ENCODE measurements at places on chromosomes 4 and X.

GRCh38 chr4:138267835-138268234, 25.7 kb upstream of the SLC7A11 start:
- DNase-seq: no peak

- peak; percentile 31 for DNase-seq
Measured at GRCh38 chrX:38726612-38727011, 74.6 kb upstream of the MID1IP1 start.

DNA sequence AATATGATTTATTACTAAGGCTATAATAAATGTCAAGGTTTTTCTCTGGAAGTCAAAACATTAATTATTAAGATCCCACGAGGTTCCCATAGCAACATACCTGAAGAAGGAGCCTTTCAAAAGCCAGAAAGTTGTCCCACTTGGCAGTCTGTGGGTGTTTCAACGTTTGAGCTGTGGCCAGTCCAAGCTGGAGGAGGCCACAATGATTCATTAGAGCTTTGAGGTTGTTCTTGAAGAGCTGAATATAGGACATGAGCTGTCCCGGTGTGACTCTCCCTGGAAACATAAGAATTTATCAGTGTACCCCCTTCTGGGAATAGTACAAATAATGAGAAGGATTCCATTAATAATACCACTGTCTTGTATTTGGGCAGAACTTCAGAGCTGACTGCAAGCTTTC, 92.1 kb downstream of the SCFD2 start:
- DNase-seq: peak; percentile 38

GRCh38 chr4:159860945-159861344, 758.1 kb downstream of the RAPGEF2 start:
- no peak for DNase-seq

GRCh38 chrX:130834149-130834548, 68.9 kb downstream of the ENOX2 start:
- DNase-seq: no peak

GRCh38 chrX:71935476-71935875, 24.8 kb downstream of the NHSL2 start:
- no peak for DNase-seq

- DNase-seq: no peak
Measured at GRCh38 chr4:577499-578450, 1.7 kb upstream of the TMEM271 start.

- no peak for DNase-seq
Measured at GRCh38 chr4:21949073-21949457, 493 bp upstream of the KCNIP4 start.

- no peak for DNase-seq
Measured at GRCh38 chr4:182823576-182823975, 93.6 kb downstream of the DCTD start.

DNA sequence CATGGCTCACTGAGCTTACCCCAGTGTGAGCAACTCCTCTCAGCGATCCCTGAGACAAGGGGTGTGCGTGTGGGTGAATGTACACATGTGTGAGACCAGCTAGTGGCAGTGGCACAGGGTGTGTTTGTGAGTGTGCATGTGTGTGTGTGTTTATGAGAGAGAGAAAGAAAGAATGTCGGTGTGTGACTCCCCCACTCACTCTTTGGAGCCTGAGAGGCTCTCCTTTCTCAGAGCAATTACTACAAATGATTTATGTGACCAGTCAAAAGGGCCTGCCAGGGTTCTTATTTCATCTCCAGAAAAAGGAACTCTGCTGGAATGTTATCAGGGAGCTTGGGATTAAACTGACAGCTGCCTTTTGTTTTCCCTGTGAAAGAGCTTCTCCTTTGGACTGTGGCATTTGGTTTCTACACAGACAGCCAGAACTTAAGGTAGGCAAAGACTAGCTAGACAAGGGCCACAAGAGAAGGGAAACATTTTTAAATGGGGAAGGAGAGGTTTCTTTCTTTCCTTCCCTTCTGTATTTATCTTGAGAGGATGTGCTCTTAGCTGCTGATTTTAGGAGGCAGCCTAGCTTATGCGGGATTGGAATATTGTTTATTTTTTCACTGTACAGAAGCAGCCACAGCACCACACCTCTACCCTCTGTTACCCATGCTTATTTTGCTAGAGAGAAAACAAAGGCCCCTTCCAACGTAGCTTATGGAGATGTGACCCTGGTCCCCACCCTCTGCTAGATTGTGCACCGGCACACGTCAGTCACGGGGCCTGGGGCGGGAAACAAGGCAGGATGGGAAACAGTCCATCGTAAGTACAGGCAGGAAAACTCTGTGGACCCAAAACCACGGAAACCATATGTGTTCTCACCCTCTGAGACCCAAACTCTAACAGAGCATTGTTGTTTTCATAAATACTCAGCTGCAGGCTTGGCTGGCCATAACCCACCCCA, 143.5 kb downstream of the MGST2 start:
- no peak for DNase-seq

DNA sequence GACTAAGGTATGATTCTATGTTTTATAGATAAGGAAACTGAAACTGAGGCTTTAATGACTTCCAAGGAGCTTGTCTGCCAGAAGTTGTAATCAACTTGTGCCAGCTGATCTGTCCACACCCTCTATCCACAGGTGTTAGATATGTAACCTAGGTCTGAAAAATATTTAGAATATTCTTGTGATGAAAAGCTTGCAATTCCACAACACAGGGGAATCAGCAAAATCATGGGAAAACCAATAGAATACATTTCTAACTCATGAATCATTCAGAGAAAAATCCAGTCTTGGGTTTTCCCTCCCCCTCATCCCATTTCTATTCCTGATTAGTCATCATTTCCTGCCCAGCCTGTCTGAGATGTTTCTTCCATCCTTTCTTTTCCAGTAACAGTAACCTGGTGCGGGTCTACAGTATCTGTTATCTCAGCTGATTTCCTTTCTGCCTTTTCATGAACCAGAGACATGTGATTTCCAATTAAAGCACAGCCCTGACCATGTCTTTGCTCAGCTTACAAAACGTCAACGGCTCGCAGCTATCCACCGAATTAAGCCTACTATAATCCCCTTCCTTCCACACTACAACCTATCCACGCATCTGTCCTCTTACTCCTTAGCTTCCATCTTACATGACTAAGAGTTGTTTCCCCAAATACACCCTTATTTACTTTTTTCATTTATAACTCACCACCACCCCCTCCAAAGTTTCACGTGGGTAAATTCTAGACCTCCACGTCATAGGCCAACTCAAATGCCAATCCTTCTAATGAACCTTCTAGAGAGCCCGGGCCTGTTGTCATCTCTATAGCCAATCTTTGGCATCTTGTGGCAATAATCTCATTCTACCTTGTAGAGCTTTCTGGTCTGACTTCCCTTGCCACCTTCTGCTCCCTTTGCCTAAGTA, 961 bp upstream of the NOCT start:
- DNase-seq: peak; percentile 82

DNA sequence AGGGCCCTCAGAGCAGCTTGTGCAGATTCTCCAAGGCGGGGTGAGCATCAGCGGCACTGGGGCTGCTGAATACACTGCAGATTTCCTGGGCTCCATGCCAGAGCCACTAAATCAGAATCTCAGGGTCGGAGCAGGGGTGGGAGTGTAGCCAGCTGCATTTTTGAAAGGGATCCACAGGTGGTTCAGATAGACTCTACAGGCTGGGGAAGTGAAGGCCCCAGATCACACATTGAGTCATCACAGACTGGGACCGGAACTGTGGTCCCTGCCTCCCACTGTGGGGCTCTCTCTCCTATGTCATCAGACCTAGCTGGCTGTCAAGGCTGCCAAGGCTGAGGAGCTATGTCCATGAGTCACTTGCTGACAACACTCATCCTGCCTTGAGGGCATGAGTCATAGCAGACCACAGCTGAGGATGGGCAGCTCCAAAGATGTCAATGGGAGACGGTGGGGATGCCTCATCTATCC, 162.3 kb upstream of the MAMLD1 start:
- DNase-seq: peak; percentile 95

DNA sequence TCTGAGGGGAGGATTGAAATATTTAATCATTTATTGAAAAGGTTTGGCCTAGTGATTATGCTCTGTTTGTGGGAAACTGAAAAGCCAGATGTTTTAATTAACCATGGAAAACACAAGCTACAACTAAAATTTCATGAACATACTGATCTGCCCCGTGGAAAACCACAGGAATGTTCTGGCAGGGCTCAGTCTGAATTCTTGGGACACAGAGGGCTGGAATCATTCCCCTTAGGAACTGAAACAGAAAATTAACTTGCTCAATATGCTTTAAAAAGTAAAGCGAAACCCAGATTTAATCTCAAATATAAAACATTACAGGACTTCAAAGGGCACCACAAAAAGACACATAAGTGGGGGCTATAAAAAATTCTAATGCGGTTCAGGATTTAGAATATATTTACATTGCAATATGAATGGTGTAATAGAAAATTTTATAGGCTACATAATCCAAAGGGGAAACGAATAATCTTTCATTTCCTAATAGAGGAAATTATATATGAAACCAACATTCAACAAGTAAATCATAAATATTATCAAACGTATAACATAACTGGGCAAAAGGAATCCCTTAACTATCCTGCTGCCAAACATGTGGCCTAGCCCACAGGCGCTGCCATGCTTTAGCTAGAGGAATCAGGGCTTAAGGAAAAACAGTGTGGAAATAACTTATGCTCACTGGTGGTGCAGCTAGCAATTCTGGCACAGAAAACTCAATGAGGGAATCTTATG, 70.9 kb downstream of the APBB2 start:
- peak; percentile 92 for DNase-seq

DNA sequence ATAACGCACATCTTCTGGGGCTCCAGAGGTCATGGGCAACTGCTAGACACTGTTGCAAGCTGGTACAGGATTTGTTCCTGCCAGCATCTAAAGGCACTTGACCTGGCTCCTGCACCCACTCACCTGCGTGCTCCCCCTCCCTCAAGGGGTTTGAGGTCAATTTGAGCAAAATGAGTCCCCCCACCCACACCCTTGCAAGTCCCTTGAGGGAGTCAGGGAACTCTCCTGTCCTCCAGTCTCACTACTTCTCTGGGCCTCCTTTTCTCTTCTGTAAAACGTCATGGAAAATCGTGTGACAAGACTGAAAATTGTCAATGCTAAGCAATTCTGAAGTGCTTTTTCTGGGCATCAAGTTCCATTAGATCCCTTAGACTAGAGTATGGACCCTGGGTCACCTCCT, 39.9 kb upstream of the PGK1 start:
- no peak for DNase-seq

DNA sequence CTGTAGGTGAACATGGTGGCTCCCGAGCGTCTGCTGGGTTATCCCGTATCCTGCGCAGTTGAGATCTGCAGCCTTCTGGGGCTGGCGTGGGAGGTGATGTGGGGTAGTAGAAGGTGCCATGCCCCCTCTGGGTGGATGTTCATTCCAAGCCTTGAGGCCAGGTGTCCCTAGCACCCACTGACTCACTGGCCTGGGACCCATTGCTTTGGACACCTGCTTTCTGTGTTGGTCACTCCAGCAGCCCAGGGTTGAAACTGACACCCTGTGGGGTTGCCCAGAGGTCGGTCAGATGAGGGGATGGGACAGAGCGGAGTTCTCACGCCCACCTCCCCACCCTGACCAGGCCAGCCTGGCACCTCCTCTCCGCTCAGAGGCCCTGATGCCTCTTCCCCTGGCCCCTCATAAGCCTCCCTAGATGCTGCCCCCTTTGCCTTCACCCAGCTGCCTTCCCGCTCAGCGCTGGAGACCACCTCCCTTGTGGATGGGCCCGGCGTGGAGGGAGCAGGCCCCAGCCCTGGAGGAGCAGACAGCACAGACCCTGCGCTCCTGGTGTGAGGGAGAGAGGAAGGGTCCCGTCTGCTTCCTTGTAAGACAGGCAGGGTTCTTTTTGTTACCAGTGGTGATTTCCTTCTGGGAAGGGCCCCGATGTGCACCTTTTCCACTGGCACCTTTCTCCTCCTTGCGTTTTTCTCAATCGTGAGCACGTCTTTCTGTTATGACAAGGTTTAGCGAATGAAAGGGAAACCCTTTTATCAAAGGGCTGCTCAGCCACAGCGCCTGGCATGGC, 2.0 kb downstream of the DOK7 start:
- no peak for DNase-seq

GRCh38 chrX:107674480-107675364, 46.4 kb downstream of the PRPS1 start:
- DNase-seq: no peak

DNA sequence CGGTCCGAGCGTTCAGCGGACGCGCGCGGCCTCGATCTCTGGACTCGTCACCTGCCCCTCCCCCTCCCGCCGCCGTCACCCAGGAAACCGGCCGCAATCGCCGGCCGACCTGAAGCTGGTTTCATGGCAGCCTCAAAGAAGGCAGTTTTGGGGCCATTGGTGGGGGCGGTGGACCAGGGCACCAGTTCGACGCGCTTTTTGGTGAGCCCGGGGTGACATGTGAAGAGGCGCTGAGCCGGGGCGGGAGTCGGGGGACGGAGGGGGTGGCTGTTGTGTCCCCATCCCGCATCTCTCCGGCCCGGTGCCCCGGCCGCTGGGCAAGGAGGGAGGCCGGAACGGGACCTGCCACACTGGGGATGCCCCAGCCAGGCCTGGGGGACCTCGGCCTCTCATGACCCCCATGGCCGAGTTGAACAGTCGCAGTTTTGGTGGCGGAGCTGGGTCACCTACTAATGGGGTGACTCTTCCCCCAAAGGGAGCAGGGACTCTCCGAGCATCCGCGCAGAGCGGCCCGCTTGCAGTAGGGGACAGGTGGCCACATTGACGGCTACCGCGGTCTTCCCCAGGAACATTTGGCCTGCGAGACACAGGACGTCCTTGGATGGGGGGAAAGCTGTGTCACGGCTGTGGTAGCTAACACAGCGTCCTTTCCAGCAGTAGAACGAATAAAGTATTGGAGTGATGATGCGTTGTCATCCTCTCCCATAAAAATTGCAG, at the start of gene GK:
Gene GK, plus strand, starts transcription at position 9 of the 717 bp plus-strand sequence. Its CDS starts 115 bp downstream, at position 124.
- no peak for DNase-seq

- no peak for DNase-seq
Measured at GRCh38 chr4:70269674-70270073, 27.3 kb downstream of the CSN3 start.

GRCh38 chr4:86032476-86033022, 327.3 kb downstream of the MAPK10 start:
- DNase-seq: peak; percentile 75

DNA sequence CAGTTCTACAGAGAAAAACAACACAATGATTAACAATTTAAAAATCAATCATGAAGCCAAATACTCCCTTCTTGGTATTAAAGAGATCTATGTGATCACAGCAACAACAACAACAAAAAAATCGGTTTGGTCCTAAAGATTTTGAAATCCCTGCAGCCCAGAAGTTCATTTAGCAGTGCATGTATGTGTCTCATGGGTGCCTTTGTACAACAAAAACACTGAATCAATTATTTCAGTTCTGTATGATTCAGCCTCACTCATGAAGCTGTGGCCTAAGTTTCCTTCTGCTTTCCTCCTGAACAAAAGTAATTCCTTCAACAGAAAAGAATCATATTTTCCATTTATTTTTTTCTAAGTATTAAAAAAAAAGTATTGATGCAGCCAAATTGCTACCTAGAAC, 393.4 kb upstream of the NDST3 start:
- no peak for DNase-seq

GRCh38 chr4:129145222-129145730, 49.3 kb downstream of the C4orf33 start:
- DNase-seq: no peak

Data from stromal cell of bone marrow (primary cell).